NCI-H1694 (cell line): ENCODE measurements at places on chromosomes 7 and 10.

GRCh38 chr10:122648599-122649428 is 50.8 kb downstream of the C10orf120 start:
- DNase-seq = no peak

DNA sequence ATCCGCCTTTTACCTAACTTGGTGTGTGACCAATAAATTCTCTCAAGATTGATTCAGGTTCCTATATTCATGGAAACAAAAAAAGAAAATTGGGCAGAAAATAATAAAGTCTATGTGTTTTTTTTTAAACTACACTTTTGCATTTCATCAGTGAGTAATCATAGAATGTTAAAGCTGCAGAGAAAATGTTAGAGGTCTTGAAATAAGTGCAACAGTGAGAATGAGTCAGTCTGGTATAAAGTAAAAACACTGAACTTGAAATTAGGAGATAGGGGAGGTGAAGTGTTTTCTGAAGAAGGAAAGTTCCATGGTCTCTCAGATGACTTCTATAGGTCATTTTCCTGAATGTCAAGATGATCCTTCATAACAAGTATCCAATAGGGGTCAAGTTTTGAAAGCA is 202.6 kb upstream of the NRP1 start:
- no peak for DNase-seq

- no peak for DNase-seq
These were observed 46.0 kb downstream of the RASGEF1A start for GRCh38 chr10:43220657-43221418.

DNA sequence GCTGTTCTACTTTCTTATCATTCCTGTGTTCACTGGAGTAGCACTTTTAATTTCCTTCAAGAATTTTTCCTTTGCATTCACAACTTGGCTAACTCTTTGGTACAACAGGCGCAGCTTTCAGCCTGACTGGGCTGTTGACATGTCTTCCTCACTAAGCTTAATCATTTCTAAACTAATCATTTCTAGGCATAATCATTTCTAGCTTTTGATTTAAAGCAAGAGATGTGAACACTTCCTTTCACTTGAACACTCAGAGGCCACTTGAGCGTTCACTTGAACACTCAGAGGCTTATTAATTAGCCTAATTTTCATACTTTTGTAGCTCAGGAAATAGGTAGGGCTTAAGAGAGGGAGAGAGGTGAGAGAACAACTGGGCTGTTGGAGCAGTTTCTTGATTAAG is 15.9 kb downstream of the C10orf90 start:
- DNase-seq = no peak

DNA sequence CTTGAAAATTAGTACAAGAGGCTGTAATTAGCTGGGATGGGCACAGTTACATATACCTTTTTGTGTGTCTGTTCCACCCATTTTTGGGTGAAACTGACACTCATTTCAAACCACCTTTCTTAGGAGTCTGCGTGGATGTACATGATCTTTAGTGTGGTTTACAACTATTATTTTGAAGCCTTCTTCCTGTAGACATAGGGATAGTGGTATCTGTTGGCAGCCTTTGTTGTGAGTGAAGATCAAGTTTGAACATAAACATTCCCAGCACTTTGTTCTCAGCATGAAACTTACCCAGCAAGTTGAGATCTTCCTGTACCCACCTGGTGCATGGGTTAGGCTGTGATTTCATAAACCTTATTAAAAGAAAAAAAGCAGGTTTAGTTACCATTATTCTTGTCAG is 2.0 kb downstream of the BAG3 start:
- DNase-seq = no peak
